ENCODE measurements at places on chromosomes 6 and 20.

DNA sequence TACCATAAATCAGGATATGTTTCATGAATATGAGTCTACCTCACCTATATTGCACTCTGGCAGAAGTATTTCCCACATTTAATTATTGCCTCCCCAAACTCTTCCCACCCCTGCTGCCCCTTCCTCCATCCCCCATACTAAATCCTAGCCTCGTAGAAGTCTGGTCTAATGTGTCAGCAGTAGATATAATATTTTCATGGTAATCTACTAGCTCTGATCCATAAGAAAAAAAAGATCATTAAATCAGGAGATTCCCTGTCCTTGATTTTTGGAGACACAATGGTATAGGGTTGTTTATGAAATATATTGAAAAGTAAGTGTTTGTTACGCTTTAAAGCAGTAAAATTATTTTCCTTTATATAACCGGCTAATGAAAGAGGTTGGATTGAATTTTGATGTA is 6.4 kb downstream of the EDN1 start:
- no peak for DNase-seq

DNA sequence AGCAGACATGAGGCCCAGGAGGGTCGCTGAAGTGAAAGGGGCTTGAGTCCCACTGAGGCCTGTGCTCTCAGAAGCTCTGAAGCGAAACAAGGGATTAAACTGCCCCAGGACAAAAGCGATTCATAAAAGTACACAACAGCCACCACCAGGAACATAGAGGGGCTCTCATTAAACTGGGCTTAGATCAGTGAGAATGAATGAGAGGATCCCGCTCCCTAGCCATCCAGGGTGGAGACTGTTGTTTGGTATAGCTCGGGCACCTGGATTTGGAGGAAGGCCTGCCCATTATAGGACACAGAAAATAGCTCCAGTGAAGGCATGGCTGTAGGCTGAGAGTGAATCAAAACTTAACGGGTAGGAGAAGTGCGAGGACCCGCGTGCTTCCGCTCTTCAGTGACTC is 91.6 kb upstream of the TAB2 start:
- DNase-seq, result no peak

GRCh38 chr6:3230256-3230882 is 2.9 kb upstream of the TUBB2B start:
- no peak for DNase-seq

- no peak for DNase-seq
Measured at GRCh38 chr6:5566718-5567117, 305.4 kb downstream of the FARS2 start.

DNA sequence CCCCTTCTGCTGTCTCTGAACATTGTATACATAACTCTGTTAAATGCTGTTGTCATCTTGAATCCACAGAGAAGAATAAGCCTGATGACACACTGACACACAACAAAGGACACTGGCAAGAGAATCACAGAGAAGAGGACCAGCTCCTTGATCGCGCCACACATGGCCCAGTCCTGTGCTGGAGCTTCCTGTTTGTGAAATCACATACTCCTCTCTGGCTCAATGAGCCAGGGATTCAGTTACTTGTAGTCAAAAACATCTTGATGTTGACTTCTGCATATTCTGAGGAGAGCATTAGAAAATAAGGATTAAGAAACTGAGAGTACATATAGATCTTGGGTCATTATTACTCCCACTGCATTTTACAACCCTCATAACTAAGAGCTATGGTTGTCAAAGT is 100.1 kb downstream of the EPB41L2 start:
- DNase-seq, result no peak

DNA sequence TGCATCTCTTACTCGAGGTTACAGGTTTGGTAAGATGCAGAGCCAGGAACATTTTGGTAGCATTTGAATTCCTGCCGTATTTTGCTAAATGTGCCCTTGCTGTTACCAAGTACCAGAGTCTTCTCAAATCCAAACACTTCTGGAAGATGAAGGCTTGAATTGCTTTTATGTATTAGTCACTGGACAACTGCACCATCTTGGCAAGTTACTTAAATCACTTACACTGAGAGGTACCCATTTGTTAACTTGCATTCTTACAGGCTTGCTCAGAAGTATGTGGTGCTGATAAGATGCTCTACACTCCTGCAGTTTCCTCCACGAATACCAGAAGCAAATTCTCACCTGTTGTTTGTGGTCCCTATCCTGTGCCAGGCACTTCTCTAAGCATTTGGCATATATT is 12.7 kb downstream of the IL22RA2 start:
- DNase-seq, result no peak
